ENCODE measurements at places on chromosomes 16 and 17.
A peak's percentile ranks its signal among the peaks of the same experiment; 100 is the strongest.

- DNase-seq = no peak
These were observed 14.2 kb upstream of the C17orf78 start for GRCh38 chr17:37361543-37361942.

DNA sequence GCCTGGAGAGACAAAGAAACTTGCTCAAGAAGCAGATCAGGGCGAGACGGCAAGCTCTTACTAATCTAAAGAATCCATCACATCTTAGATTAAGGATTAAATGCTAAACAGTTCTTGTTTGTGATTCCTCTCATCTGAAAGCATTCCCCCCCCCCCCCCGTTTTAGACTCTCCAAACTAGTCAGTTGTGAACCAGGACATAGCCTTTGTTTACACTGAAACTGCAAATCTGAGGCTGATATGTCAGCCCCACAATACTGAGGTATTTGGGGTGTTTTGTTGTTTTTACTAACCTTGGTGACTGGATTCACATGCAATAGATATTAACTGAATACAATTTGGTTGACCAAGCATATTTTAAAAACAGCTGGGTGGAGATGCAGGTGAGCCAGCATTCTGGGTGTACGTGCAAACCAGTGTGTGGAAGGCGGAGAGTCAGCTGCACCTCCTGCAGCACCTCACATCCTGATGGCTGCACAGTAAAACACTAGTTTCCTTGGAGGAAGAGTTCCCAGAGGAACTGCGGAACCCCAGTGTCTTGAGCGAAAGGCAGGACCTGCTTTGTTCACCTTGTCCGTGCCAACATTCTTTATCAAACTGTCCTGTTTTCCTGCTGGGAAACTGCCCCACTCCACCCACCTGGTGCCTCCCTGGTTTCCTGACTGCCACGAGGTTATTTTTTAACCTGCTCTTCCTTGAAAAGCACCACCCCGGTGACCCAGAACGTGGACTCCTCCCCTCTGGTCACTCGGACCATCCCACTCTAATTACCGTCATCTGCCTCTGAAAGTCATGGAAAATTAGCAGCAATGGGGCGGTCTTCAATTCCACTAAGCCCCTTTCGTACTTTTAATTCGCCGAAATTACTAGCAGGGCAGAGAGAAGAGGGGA is 1.2 kb upstream of the YPEL2 start:
- DNase-seq = no peak

- no peak for DNase-seq
These were observed 370.0 kb downstream of the KCNJ2 start for GRCh38 chr17:70539132-70539924.

GRCh38 chr17:79081571-79082276 is 7.1 kb downstream of the ENGASE start:
- DNase-seq = no peak

DNA sequence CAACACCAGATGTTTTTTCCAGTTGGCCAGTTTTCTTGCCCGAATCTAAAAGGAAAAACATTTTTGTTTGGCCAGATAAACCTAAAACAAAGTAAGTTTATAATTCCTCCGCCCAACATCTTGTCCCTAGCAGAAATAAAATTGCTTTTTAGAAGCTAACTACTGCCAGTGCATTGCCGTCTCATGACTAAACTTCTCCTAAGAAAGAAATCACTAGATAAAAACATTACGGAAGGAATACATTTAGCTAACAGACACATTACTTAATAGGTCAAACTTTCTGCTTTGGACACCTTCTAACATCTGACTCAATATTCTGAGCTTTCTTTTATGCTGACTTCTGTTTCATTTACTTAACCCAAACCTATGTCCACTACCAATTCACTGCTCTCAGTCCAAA is 36.2 kb downstream of the FBXL20 start:
- no peak for DNase-seq

GRCh38 chr17:11278186-11278991 is 37.4 kb downstream of the SHISA6 start:
- DNase-seq = no peak

DNA sequence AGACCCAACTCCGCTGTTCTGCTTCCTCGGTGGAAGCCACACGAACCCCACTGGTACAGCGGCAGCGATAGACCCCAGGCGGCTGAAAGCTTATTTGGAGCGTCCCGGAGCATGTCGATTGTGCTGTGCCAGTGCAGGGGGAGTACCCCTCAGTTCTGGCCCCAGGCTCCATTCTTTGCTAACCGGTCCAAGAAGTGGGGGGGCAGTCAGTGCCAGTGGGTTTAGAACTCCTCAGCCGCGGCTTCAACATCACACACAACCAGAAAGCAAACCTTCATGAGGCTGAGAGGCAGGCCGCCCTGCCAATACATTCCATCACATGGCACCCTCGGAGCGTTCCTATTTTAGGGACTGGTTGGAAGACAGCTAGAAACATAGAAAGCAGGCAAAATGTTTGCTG is 1.7 kb upstream of the MNT start:
- peak; percentile 37 for DNase-seq

DNA sequence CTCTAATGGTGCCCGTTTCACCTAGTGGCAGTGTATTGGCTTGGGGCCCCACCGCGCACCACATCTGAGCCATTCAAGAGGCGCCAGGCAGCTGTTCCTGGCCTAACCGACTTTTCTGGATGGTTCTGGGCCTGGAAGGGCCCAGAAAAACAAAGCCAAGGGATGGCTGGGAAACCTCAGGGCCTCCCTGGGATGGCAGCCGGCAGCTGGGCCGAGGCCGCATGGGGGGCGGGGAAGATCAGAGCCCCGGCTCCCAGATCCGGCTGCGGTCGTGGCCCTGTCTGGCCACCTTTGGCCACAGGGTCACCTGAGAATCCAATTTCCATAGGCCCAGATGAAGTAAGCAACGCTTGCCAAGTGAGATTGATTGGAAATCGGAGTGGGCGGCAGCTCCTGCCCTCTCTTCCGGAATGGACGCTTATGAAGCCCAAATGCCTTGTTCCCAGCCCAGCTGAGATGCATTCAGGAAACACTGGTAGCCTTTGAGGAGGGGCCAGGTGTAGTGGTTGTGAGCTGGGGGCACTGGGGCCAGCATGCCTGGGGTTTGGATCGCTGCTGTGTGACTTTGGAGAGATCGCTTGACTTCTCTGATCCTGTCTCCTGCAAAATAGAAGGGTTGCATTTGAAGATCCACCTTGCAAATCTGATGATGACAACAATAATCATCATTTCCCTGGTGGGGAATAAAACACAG is 163.8 kb upstream of the GSE1 start:
- DNase-seq = peak; percentile 39

DNA sequence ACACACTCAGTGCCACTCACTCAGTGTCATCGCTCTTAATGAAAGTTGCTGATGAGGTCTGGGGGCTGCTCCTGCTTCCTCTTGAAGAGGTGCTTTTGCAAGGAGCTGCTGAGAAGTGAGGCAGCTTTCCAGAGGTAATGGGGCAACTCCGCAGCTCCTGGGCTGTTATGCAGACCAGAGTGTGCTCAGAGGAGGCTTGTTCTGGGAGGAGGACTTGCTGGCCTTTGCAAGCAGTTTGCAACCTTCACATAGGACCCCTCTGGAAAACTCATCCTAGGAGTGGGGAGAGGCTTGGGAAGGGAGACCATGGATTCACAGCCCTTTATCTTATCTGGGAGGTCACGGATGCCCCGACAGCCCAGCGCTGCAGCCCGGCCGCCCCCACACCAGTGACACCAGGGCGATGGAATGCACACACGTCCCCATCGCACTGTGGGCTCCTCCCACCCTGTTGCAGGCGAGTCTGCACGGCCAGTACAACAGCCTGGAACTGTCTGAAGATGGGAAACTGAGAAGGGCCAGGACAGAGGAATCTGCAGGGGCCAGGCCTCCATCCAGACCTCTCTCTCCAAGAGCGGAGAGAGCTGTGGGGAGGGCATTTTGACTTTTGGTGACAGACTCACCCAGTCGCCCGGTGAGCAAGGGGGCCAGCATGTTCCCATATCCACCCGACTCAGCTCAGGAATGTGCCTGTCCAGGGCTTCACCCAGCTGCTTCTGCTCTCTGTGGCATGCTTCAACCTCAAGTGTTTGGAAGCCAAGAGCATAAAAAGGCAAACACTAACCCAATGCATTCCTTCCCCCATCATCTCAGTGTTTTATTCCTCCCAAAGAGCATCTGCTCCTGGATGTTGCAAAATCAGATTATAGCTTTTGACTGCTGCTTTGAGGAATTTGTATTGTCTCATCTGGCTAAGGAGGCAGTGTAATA is 78.6 kb upstream of the ZNF469 start:
- no peak for DNase-seq

DNA sequence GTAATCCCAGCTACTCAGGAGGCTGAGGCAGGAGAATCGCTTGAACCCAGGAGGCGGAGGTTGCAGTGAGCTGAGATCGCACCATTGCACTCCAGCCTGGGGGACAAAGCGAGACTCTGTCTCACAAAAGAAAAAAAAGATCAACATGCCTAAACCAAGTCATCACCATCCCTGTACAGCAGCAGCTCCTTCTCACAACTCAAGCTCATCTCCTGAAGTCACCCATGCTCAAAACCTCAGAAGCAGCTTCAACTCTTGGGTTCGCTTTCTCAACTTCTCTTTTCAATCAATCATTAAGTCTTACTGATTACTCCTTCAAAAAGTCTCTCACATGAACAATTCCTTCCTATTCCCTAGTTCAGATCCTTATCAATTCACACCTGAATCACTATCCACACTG is 31.3 kb downstream of the PHLPP2 start:
- DNase-seq = no peak

DNA sequence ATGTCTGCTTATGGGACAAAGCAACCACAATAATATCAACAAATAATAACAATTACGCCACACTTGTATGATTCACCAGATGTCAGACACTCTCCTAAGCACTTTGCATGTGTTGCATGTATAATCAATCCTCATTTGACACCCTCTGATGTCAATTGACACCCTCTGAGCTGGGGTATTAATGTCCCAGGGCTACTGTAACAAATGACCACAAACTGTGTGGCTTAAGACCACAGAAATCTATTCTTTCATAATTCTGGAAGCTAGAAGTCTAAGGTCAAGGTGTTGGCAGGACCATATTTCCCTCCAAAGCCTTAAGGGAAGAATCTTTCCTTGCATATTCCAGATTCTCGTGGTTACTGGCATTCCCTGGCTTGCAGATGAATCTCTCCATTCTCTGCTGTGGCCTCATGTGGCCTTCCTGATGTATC is 112.7 kb downstream of the NPIPB5 start:
- no peak for DNase-seq

GRCh38 chr16:14501331-14502255 is 128.5 kb downstream of the PARN start:
- peak; percentile 89 for DNase-seq

DNA sequence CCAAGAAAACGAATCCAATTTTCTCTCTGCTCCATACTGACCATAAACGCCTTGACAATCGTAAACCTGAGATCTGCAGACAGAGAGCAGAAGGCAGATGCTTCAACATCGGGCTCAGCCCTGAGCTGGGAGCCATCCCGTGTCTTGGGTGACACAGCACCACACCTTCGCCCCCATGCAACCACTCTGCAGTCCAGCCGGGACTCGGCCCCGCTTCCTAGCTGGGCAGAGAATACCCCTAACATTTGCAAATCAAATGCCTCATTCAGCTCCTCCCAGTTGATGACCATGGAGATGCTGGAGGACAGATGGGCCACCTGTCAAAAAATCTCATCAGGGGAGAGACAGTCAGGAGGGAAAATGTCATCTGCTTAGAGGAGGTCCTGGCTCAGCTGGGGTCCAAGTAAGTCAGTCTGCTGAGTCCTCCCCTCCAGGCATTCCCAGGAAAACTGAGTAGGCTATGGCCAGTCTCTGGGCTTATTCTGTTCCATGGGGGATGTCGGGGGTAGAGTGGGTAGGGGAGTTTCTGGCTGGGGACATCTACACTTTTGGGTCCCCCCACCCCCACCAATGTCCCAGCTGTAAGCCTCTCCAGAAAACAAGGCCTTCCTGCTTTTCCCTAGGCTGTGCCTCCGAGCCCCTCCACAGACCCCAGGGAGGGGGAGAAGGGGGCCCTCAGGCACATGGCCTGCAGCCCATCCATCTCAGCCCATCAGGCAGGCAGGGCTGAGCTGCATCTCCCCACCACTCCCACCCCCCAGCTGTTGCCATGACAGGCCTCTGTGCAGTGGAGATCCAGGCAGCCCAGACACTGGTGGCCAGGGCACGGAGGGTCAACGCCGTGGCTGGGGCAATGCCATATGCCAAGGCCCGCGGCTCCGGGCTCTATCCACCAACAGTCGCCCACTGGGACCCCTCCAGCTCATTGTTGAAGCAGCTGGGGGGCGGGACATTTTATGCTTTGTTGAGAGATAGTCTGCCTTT is 158.6 kb downstream of the AXIN2 start:
- DNase-seq = no peak

- no peak for DNase-seq
These were observed 9.5 kb downstream of the ABI3 start for GRCh38 chr17:49219987-49220386.

- peak; percentile 84 for DNase-seq
These were observed 39.0 kb upstream of the EMP2 start for GRCh38 chr16:10619271-10619849.

DNA sequence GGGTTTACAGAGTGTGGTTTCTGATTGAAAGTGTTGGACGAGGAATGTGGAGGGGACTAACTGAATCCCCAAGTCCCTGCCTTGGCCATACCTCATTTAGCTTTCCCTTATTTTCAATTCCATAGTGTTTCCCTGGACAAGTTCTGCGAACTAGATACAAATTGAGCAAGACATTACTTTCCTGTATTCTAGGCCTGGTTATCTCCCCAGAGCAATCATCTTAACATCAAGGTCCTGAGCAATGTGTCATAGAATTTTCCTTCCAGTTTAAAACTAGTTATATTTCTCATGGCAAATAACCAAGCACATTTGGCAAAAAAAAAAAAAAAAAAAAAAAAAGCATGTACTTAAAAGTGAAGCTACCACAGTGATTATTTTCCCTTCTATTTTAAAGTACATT is 330.1 kb downstream of the CDH11 start:
- DNase-seq = no peak

DNA sequence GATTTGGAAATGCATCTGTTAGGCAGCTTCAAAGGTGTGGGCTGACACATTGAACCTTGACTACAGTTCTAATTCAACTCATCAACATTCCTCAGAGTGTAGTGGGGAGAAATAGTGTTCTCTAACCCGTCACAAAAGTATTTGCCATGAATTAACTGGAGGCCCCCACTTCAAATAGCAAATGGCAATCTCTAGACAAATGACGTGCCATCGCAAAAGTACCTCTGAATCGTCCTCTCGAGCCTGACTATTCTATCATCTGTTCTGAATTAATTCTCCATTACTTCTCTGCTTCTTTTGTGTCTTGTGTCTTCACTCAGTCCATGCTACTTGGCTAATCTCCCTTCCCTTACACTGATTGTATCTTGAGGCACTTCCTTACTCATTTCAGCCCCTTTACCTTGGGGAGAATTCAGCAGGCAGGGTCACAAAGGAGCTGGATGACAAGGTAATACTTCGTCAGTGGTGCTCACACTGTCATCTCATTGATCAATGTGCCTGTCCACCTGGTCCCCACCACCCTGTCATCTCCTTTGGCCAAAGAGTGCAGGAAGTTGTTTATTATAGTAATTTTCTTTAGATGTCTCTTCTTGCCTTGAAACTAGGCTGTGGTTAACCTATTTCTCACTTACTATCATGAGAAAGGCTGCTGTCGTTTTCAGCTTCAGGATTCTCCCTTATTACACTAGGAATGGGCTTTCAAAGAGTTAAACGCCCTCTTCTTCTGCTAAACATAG is 108.4 kb downstream of the SYCE1L start:
- no peak for DNase-seq

GRCh38 chr17:32161506-32162365 is 19.4 kb downstream of the RHOT1 start:
- no peak for DNase-seq

GRCh38 chr17:3754458-3755334 is 31.0 kb downstream of the HASPIN start:
- peak; percentile 87 for DNase-seq

Measured in hematopoietic multipotent progenitor cell treated with erythropoietin and hydrocortisone succinate and interleukin-3 and kit ligand, for 4 days (in vitro differentiated cells).